NCI-H1092 treated with DMSO at 0.1 percent for 48 hours (cell line): ENCODE measurements at places on chromosomes 7 and 10.

DNA sequence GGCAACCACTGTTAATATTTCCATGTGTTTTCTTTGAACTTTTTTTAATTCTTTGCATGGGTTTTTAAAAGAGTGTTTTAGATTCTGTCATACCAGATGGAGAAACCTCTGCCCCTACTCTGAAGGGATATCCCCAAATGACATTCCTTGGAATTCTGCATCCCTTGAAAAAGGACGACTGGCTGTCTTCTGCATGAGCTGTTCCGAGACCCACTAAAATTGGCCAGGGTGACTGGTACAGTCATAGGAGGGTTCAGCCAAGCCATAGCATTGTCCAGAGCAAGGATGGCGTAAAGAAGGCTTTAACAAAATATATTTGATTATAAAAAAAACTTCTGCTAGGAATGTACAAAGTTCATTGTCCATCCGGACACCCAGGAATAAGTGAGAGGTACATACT is 952.9 kb downstream of the NRG3 start:
- no peak for DNase-seq

GRCh38 chr10:126734015-126734414 is 63.5 kb upstream of the C10orf90 start:
- DNase-seq: no peak

DNA sequence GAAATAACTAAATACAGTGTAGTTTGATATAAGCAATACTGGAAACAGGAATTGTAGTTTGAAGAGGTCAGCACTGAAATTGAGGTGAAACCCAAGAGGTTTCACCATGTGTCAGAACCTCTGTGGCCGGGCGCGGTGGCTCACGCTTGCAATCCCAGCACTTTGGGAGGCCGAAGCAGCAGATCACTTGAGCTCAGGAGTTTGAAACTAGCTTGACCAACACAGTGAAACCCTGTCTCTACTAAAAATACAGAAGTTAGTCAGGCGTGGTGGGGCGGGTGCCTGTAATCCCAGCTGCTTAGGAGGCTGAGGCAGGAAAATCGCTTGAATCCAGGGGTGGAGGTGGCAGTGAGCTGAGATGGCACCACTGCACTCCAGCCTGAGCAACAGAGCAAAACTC is 13.7 kb downstream of the AHCYL2 start:
- no peak for DNase-seq

DNA sequence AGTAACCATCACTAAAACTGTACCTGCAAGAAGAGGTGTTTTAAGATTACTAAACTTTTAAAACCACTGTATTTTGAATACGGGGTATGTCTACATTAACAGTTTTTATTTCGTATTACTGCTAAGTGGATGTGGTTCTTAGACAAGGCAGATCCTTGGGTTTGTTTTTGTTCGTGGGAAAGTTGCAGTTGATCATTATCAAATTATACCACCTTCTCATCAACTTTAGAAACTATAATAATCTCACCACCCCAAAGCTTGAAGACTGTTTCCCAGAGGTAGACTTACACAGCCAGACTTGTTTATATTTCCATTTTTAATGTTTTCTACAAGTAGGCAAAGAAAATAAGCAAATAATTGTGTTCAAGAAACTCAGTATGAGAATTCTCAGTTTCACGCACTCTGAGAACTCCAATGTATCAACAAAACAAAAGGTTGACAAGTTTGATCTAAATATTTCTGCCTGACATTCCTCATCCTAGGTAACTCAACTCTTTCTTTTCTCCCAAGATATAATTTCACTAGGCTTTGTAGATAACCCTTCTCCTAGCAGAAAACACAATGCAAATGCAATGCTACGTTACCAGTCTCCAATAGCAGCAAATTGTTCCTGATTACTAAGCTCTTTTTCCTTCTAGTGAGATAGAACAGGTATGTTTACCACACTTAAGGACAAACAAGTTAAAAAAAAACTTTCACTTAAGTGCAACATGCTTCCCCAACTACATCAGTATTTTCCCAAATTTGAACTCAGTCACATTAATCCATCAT is 36.0 kb downstream of the IGF2BP3 start:
- no peak for DNase-seq

GRCh38 chr10:82942286-82943099 is 1067.5 kb downstream of the NRG3 start:
- no peak for DNase-seq

GRCh38 chr10:70891627-70892026 is 3.3 kb upstream of the PCBD1 start:
- no peak for DNase-seq

- no peak for DNase-seq
These were observed 554.7 kb downstream of the SORCS3 start for GRCh38 chr10:105195831-105196230.

DNA sequence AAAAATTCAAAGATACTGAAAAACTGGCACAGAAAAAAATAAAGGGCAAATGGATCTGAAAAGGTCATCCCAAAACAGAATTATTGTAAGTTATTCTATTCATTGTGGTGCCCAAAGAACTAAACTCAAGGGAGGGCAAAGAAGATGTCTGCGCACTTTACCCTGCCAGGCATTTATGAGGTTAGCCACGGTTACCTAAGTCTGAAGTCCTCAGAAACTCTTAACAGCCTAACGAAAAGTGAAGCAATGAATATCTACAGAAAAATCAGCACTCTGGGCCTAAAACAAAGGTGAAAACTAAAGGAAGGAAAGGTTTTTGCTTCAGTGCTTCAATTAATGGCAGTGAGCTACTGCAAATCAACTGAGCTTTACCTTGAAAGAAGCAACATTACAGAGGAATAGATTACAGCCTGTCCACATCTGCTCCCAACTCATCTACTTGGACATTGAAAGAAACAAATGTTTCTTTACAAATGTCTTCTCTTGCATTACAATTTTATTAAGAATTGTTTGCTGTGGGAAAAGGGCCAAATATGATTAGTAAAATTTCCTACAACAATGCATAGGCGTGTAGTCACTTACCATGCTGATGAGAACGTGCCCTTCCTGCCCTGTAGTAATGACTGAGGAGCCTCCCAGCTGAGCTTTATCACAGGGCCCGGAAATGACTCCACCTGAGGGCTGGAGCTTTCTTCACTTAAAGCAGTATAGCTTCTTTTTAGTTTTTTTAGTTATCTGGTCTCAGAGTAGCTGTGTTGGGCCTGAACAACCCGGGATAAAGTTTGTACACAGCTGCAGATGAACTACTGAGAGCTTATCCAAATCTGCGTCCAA is at the start of gene TUBAL3:
Gene TUBAL3, minus strand, starts transcription at position 621 of the 834 bp plus-strand sequence. Its CDS starts 36 bp downstream, at position 585.
- DNase-seq: no peak
